ENCODE measurements at places on chromosomes 1 and 21.

GRCh38 chr21:15274701-15275485 is 210.1 kb upstream of the NRIP1 start:
- DNase-seq = no peak

DNA sequence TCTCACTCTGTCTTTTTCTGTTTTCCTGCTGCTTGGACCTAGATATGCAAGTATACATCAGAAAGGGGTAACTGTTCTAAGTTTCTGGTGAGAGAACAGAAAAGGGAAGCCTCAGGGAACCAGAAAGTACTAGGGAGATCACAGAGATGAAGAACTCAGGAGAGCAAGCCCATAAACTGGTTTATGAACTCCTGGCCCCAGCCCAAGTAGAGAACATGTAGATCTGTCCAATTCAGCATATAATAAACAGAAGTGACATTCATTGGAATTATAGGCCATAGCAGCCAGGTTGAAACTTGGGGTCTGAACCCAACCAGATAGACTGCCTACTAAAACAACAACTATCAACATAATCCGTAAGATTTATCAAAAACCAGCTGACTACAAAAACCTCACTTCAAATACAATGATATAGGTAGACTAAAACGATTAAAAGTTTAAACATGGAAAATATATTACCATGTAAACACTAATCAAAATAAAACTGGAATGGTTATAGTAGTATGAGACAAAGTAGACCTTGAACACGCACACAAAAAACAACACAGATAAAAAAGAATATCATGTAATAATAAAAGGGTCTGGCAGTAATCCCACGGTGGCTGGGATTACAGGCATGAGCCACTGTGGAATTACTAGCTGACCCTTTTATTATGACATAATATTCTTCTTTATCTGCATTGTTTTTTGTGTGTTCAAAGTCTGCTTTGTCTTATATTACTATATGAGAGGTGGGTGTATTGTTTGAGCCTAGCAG is 65.0 kb downstream of the ZSWIM5 start:
- no peak for DNase-seq

DNA sequence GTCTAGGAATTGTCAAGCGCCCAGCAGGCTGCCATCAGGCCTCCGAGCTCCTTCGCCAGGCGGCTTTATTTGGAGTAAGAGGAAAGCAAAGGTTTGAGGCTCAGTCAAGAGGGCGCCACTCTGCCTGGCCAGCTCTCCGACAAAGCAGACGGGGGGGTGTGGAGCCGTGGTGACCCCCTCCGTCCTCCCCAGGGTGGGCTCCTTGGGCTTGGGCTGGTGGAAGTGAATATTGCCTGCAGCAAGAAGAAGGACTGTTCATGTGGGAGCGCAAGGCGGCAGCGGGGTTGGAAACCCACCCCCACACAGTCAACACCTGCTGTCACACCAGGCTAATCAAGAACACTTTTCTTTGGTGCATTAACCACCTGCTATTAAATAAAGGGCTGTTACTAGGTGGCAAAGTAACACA is 14.6 kb downstream of the EPHX1 start:
- no peak for DNase-seq

- no peak for DNase-seq
Measured at GRCh38 chr1:211183747-211184313, 49.9 kb upstream of the KCNH1 start.

GRCh38 chr1:161080441-161081405 is 8.6 kb downstream of the NECTIN4 start:
- peak; percentile 72 for DNase-seq

DNA sequence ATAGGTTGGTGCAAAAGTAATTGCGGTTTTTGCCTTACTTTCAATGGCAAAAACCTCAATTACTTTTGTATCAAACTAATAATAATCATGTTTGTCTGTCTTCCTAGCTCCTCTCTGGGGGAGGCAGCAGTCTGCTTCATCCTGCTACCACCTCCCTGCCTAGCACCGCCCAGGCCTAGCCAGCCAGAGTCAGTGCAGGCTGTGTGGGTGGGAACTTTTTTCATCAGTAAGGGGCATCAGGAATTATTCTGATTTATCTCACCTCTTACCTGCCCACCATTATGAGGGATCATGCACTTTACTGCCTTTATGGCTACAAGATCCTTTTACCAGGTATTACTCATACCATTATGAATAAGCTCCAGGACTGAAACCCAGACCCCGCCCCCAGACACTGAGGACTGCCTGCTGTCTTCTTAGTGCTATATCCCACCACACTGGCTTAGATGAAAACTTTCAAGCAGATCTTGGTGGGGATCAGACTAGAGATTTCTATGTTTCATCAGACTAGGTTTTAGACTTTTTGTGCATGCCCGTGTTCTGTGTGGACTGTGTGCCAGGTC is 116.4 kb downstream of the PBX1 start:
- DNase-seq = peak; percentile 58

- no peak for DNase-seq
Measured at GRCh38 chr1:4684136-4684535, 29.7 kb downstream of the AJAP1 start.

GRCh38 chr1:235160383-235160956 is 580 bp downstream of the RBM34 start:
- no peak for DNase-seq

GRCh38 chr1:51976846-51977602 is 13.5 kb downstream of the RAB3B start:
- no peak for DNase-seq

- peak; percentile 28 for DNase-seq
Measured at GRCh38 chr1:174743654-174744561, 255.8 kb upstream of the CACYBP start.

DNA sequence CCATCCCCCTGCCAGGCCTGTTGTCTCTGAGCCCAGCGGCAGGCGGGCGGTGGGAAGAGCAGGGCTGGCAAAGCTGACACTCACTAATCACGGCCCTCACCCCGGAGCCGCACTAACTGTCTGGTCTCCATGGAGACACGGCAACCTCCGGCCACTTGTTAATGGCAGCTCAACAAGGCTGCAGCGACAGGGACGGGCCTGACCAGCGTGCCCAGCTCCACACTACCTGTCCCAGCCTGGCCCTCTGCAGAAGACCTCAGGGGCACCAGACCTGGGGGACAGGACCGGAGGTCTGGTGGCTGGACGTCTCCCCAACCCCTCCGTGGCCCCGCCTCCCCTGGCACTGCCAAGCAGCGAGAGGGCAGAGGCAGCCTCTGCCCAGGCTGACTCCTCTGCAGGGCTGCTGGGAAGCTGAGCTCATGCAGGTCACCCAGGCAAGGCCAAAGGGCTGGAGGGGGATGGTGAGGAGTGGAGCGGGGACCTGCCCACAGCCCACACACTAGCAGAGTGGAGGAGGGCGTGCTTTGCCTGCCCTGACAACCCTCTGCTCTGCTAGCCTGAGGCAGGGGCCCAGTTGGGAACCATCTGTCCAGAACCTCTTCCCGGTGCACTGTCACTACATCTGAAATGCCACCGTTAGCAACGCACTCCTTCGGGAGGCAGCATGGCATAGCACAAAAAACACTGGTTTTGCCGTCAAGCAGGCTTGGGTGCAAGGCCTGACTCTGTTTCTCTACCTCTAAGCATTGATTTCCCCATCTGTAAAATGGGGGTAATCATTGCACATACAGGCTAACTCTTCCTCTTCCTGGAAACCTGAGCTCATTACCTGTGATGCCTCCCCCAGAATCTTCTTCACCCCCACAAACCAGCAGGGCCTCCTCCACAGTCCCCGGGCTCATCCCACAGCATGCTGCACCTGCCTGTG is 29.6 kb upstream of the WASF2 start:
- DNase-seq = no peak

- DNase-seq = no peak
Measured at GRCh38 chr1:169307176-169307575, 60.4 kb downstream of the NME7 start.

DNA sequence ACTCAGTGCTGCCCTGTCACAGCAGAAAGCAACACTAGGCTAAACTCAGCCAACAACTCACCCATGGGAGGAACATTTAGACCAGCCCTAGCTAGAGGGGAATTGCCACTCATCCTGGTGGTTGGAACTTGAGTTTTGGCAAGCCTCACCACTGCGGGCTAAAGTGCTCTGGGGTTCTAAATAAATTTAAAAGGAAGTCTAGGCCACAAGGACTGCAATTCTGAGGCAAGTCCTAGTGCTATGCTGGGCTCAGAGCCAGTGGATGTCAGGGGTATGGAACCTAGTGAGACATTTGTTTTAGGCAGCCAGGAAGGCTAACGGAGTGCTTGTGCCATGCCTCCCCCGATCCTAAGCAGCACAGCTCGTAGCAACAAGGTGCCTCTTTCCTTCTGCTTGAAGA is 78.0 kb downstream of the RGS13 start:
- DNase-seq = no peak

- DNase-seq = no peak
Measured at GRCh38 chr1:174794861-174795260, 204.9 kb upstream of the CACYBP start.

GRCh38 chr1:107927820-107928219 is 37.2 kb downstream of the VAV3 start:
- no peak for DNase-seq

DNA sequence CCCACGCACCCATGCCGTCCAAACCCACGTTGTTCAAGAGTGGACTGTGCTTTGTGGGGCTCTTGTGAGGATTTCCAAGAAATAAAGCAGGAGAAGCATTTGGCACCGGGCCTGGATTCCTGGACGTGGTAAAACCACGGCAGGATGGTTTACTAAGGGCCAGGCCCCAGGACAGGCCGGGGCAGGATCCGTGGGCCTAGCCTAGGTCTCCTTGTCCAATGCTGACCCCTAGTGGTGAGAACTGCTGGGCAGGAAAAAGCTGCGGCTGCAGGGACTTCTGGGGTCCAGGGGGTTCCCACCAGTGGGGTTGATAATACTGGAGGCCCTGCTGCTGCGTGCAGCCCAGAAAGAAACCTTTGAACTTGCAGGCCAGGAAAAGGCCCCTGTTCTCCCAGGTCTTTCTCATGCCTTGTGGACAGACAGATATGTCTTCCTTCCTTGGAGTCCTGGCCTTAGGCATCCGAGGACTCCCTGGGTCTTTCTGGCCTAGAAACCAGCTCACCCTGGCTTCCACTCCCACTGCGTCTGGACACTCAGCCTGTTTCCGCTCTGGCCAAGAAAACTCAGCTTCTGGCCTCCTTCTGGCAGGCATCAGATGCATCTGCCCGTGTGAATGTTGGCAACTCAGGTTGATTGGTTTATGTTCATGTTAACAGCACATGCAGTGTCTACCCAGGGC is 106.9 kb upstream of the TMEM51 start:
- DNase-seq = peak; percentile 67

- DNase-seq = no peak
Measured at GRCh38 chr21:18498431-18498830, 94.8 kb upstream of the TMPRSS15 start.

- DNase-seq = no peak
Measured at GRCh38 chr21:35512346-35512745, 463.2 kb upstream of the RUNX1 start.

- DNase-seq = no peak
Measured at GRCh38 chr1:56509713-56510641, 69.4 kb downstream of the PLPP3 start.

GRCh38 chr1:76219366-76219818 is 144.8 kb downstream of the ST6GALNAC3 start:
- no peak for DNase-seq

- DNase-seq = peak; percentile 13
Measured at GRCh38 chr1:29426701-29427279, 190.5 kb downstream of the PTPRU start.

GRCh38 chr1:198829944-198830343 is 191.1 kb downstream of the PTPRC start:
- DNase-seq = no peak

GRCh38 chr21:38761531-38761930 is 44.2 kb upstream of the ETS2 start:
- no peak for DNase-seq

GRCh38 chr1:66598670-66599069 is 64.7 kb downstream of the SGIP1 start:
- peak; percentile 32 for DNase-seq

DNA sequence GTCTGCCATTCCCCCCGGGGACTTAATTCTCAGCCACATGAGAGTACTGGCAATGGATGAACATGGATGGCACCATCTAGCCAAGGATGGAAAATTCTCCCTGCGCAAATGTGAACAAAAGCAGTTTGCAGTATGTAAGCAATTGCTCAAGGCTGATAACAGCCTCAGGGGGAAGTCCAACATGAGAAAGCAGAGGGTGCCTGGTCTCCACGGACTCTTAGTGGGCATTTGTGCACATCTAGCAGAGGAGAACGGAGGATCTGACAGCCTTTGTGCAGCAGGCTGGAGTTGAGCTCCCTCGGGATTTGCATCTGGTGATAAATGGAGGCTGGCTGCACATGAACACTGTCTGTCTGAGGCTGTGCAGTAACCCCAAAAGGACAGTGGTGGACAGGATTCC is 13.9 kb upstream of the OLIG1 start:
- no peak for DNase-seq

GRCh38 chr1:111463029-111463683 is 10.6 kb upstream of the C1orf162 start:
- peak; percentile 19 for DNase-seq

- no peak for DNase-seq
Measured at GRCh38 chr1:164641353-164641730, 82.4 kb downstream of the PBX1 start.

- peak; percentile 84 for DNase-seq
Measured at GRCh38 chr1:218480588-218481099, 135.5 kb downstream of the TGFB2 start.

DNA sequence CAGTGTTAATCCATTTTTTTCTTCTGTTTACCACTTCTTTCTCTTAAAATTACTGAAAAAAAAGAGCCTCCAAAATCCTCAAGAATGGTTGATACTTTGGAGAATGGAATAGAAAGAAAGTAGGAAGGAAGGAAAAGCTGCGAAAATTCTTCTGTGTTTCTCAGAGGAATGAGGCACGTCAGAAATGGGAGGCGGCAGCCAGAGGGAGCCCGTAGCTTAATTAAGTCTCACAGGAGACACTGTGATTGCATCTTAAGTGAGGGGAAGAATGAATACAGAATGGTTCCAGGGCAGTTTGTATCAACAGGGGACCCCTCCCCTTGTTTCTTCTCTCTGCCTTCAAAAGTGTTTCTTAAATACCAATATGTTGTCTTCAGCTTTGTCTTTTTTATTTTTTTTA is 1099.5 kb downstream of the PLA2G4A start:
- DNase-seq = peak; percentile 20

Measured in mammary epithelial cell (primary cell).